GDM1 (cell line): ENCODE measurements at places on chromosomes 7 and 10.

- DNase-seq, result no peak
Measured at GRCh38 chr10:102241032-102241443, 274 bp downstream of the PITX3 start.

DNA sequence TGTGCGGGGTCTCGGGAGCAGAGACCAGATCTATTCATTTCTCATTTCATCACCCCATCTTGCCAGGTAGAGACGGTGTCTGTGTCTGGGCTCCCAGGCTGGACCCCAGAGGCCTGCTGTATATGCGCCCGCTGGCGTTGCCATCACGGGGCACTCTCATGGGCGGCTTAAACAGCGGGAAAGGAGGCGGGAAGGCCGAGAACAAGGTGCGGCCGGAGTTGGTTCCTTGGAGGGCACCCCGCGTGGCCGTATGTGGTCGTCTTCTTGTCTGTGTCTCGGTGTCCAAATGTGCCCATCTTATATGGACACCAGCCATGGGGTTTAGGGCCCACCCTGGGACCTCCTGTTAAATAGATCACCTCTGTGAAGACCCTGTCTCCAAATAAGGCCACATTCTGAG is 2.1 kb upstream of the CFAP46 start:
- no peak for DNase-seq

DNA sequence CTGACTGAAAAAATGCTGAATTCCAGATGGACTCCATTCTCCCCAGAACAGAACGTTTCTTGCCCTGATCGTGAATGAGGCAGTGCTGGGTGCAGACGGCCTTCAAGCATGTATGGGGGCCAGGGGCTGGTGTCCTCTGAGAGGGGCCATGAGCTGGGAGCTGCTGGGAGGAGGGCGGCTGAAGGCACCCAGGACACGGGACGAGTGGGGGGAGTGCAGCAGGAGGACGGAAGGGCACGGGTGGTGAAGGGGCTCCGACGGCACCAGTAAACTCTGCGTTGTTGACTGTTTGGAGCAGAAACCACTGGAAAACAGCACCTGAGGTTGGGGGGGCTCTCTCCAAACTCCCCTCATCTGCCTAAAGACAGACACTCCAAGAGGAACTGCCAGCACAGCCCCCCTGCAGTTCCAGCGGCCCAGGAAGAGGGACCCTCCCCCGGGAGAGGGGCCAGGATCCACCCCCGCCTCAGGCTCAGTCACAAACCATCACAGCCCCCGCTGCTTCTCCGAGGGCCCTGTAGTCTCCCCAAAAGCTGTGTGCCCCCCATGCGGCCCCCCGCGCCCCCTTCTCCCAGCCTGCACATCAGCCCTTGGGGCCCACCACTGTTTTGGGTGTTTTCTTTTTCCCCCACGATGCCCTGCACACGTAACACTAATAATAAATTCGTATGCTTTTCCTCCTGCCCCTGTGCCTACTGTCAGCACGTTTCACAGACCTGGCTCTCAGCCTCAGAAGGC is 55.5 kb downstream of the DPYSL4 start:
- DNase-seq, result no peak

GRCh38 chr7:115034515-115034914 is 112.6 kb downstream of the MDFIC start:
- no peak for DNase-seq

DNA sequence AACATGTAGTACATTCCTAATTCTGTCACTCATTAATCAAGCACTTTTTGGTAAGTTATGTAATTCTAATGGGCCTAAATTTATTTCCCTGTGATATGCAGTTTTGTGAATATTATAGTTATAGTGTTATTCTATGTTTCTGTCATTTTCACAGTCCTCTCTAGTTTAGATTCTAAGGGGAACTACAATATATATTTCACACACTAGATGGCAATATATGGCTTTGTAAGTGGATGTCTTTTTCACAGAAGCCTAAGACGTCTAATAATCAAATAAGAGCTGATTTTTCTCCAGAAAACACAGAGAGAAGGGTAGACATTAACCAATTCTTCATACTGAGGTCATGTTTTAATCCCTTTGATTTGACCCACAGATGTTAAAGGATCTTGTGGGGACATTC is 18.0 kb downstream of the RNLS start:
- DNase-seq, result no peak

DNA sequence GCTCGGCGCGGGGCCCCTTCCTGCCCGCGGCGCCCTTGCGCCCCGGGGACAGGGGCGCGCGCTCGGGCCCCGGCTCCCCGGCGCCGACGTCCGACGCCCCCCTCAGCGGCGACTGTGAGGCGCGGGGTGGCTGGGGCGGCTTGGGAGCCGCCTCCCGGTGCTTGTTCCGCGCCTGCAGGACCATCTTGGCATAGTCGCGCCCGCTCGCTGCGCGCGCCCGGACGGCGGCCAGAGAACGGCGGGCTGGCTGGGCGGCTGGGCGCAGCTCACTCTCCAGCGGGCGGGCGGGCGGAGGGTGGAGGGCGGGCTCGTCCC is at the start of gene DPY19L1:
DPY19L1 (minus strand) TSS at position 275 of the 315 bp plus-strand sequence; CDS start at position 184, 91 bp downstream.
- DNase-seq, result no peak

DNA sequence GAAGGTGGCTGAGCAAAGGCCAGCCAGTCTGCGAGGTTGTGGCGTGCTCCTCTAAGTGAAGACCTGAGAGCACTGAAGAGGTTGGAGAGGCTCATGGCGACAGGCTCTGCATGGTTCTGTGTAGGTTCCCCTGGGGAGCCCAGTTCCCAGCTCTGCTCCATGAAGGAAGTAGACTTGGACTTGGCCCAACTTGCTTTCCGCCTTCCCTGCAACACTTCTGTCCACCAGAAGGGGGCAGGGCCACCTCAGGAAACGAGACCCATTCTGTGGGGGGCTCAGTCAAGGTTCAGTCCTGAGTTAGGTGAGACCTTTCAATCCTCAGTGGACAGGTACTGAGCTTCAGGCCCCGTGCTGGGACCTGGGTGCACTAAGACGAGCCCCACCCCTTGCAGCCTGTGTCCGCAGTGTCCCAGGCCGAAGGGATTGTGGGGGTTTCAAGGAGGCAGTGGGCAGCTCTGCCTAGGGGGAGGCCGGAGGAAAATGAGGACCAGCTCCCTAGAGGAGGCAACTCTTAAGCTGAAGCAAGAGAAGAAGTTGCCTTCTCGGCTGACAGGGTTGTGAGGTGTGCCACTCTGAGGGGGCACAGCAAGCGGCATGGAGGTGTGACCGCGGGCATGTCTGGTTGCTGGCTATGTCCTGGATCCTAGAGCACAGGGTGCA is 15.0 kb upstream of the PCBD1 start:
- DNase-seq, result peak; percentile 23

GRCh38 chr10:119550827-119551226 is 8.3 kb upstream of the RGS10 start:
- DNase-seq, result no peak

- no peak for DNase-seq
Measured at GRCh38 chr7:136897676-136898075, 29.2 kb downstream of the CHRM2 start.

DNA sequence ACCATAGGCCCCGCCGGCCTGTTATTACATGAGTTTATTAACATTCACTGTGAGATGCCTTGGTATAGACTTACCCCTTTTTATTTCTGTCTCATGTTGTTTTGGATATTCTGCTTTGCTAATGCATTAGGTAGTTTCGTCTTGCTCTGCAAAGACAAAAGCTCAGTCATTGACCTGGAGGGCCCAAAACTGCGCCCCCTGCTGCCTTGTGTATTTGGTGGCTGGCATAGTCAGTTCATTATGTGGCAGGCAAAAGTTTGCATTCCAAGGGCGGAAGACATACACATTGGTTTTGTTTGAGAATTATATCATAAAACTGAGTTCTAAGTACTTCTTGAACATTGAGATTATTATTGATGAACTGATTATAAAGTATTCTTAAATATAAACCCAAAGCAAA is 372.5 kb downstream of the SDK1 start:
- no peak for DNase-seq

- DNase-seq, result no peak
Measured at GRCh38 chr7:27102581-27103442, at the start of gene HOXA2. TSS of gene HOXA2 (minus strand) at chr7:27102683. CDS start at chr7:27102500, 183 bp downstream.

- no peak for DNase-seq
Measured at GRCh38 chr10:78360284-78360683, 326.6 kb downstream of the RPS24 start.

DNA sequence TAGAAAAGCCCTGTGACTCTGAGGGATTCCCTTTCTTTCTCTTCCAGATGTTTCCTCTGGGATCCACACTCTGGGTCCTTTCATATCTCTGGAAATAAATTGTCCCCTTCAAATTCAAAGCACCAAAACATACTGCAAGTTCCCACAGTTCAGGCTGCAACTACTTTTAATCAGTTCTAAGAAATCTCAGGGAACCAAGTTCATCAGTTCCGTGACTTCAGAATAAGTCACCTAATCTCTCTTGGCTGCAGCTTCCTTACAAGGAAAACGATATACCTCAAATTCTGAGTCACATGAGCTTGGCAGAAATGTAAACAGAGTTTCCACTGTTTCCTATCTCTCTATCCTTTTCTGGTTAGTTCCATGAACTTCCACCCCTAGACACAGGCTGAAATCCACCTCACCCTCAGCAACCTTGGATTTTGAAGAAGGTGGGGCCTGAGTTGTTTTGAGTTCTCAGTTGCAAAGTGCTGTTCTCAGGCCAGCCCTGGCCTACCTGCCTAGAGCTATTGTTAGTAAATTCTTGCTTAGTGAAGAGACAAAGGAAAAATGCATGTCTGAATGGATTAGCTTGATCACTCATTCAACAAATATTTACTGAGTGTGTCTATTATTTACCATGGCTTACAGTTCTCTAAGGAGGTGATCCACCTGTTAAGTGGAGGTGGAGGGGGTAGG is 59.3 kb upstream of the IL6 start:
- DNase-seq, result no peak

DNA sequence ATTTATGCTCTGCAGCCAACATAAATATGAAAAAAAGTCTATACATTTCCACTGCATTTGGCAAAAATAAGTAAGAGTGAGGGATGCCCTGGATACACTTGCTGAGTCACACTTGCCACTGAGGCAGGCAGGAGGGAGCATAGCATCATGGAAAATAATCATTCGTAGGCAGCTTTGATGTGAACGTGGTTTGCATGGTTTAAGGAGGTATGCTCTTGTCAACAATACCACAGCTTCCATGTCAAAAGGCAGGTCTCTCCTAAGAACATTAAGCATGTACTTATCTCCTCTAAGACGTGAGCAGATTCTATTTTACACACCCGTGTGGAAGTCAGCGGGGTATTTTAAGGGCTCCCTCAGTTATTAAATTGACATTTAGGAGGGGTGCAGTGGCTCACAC is 89.2 kb upstream of the WDR11 start:
- no peak for DNase-seq

GRCh38 chr7:77246026-77246640 is 46.5 kb upstream of the FGL2 start:
- no peak for DNase-seq

DNA sequence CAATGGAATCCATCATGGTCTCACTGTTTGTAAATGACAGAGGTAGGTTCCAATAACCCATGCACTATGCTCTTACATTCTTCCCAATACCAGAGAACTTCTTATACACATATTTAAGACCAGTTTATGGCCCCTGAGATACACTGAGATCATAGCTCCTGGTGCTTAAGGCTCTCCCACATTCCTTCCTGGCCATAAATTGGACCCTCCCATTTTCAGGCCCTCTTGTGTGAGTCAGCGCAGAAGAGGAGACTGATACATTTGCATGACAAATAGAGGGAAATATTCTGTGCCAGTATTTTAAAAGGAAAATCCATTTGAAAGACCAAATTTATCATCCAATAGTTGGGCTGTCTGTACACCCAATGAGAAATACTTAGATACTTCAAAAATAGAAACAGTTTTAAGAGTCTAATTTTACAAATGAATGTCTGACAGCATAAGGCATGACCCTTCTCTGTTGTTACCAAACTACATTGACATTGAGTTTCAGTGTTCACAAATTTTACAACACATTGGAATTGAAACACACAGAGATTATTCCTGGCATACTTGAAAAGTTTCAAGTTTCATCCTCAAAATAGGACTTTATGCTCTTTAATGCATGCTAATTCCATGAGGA is 35.3 kb downstream of the SLC16A9 start:
- DNase-seq, result no peak

- DNase-seq, result no peak
Measured at GRCh38 chr10:131831561-131831960, 69.2 kb upstream of the PPP2R2D start.

DNA sequence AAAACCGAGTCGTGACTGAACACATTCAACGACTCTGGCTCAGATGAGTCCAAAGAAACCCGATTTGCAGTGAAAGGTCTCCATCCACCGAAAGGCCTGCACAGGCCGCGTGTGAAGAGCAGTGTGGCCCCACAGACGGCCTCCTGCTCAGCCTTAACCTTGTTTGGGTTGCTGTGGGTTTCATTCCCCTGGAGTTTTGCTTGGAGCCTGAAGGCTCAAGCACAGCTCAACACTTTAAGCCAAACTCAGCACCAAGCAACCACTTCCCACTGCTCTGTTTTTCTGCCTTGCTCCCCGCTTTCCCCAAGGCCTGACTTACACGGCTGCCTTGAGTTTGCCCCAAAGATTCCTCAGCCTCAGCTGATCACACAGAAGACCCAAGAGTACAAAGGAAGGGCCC is 398.2 kb upstream of the NFE2L3 start:
- DNase-seq, result no peak

- DNase-seq, result no peak
Measured at GRCh38 chr7:41517771-41518170, 185.1 kb downstream of the INHBA start.

DNA sequence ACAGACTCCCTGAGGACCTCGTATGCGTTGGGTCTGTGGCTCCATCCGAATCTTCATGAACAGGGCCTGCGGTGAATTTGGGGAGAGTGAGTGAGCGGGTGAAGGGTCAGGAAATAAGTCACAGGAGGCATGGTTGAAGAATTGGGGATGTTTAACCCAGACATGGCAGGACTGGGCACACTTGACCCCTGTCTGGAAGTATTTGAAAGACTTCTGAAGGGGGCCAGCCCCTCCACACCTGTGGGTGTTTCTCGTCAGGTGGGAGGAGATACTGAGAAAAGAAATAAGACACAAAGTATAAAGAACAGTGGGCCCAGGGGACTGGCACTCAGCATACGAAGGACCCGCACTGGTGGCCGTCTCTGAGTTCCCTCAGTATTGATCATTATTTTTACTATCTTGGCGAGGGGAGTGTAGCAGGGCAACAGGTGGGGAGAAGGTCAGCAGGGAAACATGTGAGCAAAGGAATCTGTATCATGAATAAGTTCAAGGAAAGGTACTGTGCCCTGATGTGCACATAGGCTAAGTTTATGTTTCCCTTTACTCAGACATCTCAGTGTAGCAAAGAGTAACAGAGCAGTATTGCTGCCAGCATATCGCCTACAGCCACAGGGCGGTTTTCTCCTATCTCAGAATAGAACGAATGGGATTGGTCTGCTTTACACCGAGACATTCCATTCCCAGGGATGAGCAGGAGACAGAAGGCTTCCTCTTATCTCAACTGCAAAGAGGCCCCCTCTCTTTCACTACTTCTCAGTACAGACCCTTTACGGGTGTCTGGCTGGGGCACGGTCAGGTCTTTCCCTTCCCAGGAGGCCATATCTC is 38.2 kb upstream of the PFKFB3 start:
- no peak for DNase-seq

- no peak for DNase-seq
Measured at GRCh38 chr7:37741776-37742175, 58.2 kb downstream of the GPR141 start.

GRCh38 chr7:27942711-27943110 is 202.7 kb downstream of the TAX1BP1 start:
- DNase-seq, result no peak
